ENCODE measurements at places on chromosomes 5 and 9.

- no peak for DNase-seq
These were observed 28.7 kb downstream of the LARP1 start for GRCh38 chr5:154783774-154784460.

DNA sequence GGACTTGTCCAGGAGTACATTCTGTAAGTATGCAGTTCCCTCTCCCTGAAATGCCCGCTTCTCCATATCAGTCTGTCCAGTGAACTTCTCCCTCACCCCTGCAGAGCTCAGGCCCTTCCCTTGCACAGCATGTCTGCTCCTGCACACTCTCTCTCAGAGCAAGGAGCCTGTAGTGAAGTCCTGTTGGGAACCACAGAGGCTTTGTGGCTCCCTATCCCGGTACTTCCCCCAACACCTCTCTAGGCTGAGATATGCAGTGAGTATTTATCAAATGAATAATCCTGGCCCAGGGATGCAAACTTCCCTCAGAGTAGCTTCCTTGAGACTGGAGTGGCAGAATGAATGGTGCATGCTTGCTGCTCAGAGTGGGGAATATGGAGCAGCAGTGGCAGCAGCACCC, 48.8 kb downstream of the POC5 start:
- DNase-seq, result no peak

DNA sequence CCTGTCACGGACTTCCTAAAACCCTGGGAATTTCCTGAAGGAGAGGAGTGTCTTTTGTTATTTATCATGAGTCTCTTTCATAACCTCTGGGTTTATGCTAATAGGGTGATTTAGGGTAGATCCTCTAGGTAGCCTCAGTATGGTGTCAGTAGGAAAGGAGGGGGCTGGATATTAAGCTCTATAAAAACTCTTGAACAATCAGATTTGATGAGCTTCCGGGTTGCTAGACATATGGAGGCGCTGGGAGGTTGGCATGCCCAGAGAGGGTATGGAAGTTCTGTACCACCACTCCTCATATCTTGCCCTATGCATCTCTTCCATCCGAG, 15.6 kb upstream of the PTBP3 start:
- DNase-seq, result no peak

GRCh38 chr5:124764992-124765611, 18.7 kb upstream of the ZNF608 start:
- no peak for DNase-seq

GRCh38 chr5:141490271-141490670, 1.4 kb downstream of the PCDHGC5 start:
- no peak for DNase-seq

GRCh38 chr5:143762636-143763220, 49.2 kb upstream of the HMHB1 start:
- DNase-seq, result no peak

- no peak for DNase-seq
These were observed at the start of gene ENG for GRCh38 chr9:127854184-127854806. Gene ENG, minus strand, starts transcription at chr9:127854658. Its CDS starts 303 bp downstream, at chr9:127854355.

All from RCC 7860 (cell line).